ENCODE measurements at places on chromosomes 2 and 18. TPM values are rescaled to one million over a fixed set of nuclear protein-coding genes. Genes with fewer than 3 reads are reported as not detected.

VIT gene
- total RNA-seq: 0.23 TPM

VWA3B gene
- 2.8 TPM for total RNA-seq

DNPEP gene
- total RNA-seq: 21.0 TPM

MBD5 gene
- total RNA-seq: 46.6 TPM

KCNG2 gene
- total RNA-seq: 0.69 TPM

REG3A gene
- total RNA-seq: not detected

AFF3 gene
- 26.3 TPM for total RNA-seq

RESP18 gene
- 1.8 TPM for total RNA-seq

ASB18 gene
- total RNA-seq: 1.6 TPM

ZNF397 gene
- 43.1 TPM for total RNA-seq

TMEFF2 gene
- total RNA-seq: 55.4 TPM

CXCR1 gene
- not detected for total RNA-seq

INPP5D gene
- 6.5 TPM for total RNA-seq

RGPD3 gene
- 1.2 TPM for total RNA-seq

TCF23 gene
- total RNA-seq: not detected

SCN3A gene
- 197 TPM for total RNA-seq

CTNNA2 gene
- total RNA-seq: 291 TPM

GALNT3 gene
- total RNA-seq: 4.6 TPM

POTEC gene
- 0.46 TPM for total RNA-seq

GCG gene
- not detected for total RNA-seq

EVX2 gene
- total RNA-seq: not detected

FEV gene
- total RNA-seq: not detected

CRYGB gene
- not detected for total RNA-seq

OBSL1 gene
- total RNA-seq: 47.1 TPM

DHRS9 gene
- 1.6 TPM for total RNA-seq

HADHA gene
- total RNA-seq: 89.7 TPM

RGPD4 gene
- total RNA-seq: 0.23 TPM

ANKMY1 gene
- total RNA-seq: 15.5 TPM

IL18R1 gene
- 0.46 TPM for total RNA-seq

DPP10 gene
- 97.8 TPM for total RNA-seq

NAT8 gene
- not detected for total RNA-seq

SP9 gene
- 14.5 TPM for total RNA-seq

GALNT14 gene
- total RNA-seq: 20.5 TPM

ALPP gene
- total RNA-seq: not detected

ITPRIPL1 gene
- 1.6 TPM for total RNA-seq

TMEM169 gene
- 30.7 TPM for total RNA-seq

CRACDL gene
- 3.7 TPM for total RNA-seq

BOLL gene
- total RNA-seq: 1.4 TPM

GPAT2 gene
- total RNA-seq: 2.3 TPM

NT5C1B gene
- not detected for total RNA-seq

SOWAHC gene
- total RNA-seq: 27.7 TPM
